T-cell (primary cell): ENCODE measurements at places on chromosomes 13 and 19. TPM values are rescaled to one million over a fixed set of nuclear protein-coding genes. Genes with fewer than 3 reads are reported as not detected.

Gene EDNRB
- total RNA-seq: 0.35 TPM

Gene SCGB2B2
- 0.16 TPM for total RNA-seq

Gene ZNF829
- 7.8 TPM for total RNA-seq

Gene PEG3
- total RNA-seq: 0.58 TPM

Gene IL4I1
- 4.0 TPM for total RNA-seq

Gene MAP4K1
- total RNA-seq: 357 TPM

Gene ZNF530
- total RNA-seq: 9.4 TPM

Gene CRX
- not detected for total RNA-seq

Gene GNA15
- 2.8 TPM for total RNA-seq

Gene LSR
- total RNA-seq: 64.9 TPM

Gene CGB5
- total RNA-seq: not detected

Gene PEAK3
- total RNA-seq: not detected

Gene UPF1
- 143 TPM for total RNA-seq

Gene CCDC70
- total RNA-seq: not detected

Gene SIGLEC12
- not detected for total RNA-seq

Gene GRK1
- total RNA-seq: not detected

Gene DMPK
- total RNA-seq: 46.4 TPM

Gene NTN5
- total RNA-seq: 3.5 TPM

Gene ZNF723
- total RNA-seq: not detected

Gene SIGLEC14
- not detected for total RNA-seq

Gene FPR3
- 0.20 TPM for total RNA-seq

Gene FREM2
- total RNA-seq: 0.03 TPM

Gene NECTIN2
- 1.1 TPM for total RNA-seq

Gene ZNF534
- not detected for total RNA-seq

Gene LILRB1
- 2.0 TPM for total RNA-seq

Gene SLC6A16
- total RNA-seq: 6.9 TPM

Gene CFAP97D2
- total RNA-seq: 0.92 TPM

Gene SHFL
- total RNA-seq: 116 TPM

Gene TNNI3
- not detected for total RNA-seq

Gene VWA8
- total RNA-seq: 22.9 TPM

Gene ZNF844
- 13.6 TPM for total RNA-seq

Gene MYPOP
- 7.4 TPM for total RNA-seq

Gene RYR1
- total RNA-seq: 1.1 TPM

Gene PINLYP
- 2.5 TPM for total RNA-seq

Gene CCNA1
- total RNA-seq: not detected

Gene ZGLP1
- 6.1 TPM for total RNA-seq

Gene RB1
- 17.8 TPM for total RNA-seq

Gene SPINT2
- 48.5 TPM for total RNA-seq

Gene BRCA2
- total RNA-seq: 2.2 TPM

Gene ZSCAN5A
- total RNA-seq: 11.1 TPM

Gene TUBA3C
- not detected for total RNA-seq

Gene FFAR2
- not detected for total RNA-seq

Gene SULT2A1
- 0.44 TPM for total RNA-seq

Gene SYNGR4
- total RNA-seq: not detected

Gene SCN1B
- total RNA-seq: 4.1 TPM
